Left hindlimb (tissue), 1 donor: ENCODE measurements at places on chromosomes 13 and 19.

GRCh38 chr13:71214357-71214756 lies 652.6 kb downstream of the DACH1 start:
- DNase-seq = no peak

DNA sequence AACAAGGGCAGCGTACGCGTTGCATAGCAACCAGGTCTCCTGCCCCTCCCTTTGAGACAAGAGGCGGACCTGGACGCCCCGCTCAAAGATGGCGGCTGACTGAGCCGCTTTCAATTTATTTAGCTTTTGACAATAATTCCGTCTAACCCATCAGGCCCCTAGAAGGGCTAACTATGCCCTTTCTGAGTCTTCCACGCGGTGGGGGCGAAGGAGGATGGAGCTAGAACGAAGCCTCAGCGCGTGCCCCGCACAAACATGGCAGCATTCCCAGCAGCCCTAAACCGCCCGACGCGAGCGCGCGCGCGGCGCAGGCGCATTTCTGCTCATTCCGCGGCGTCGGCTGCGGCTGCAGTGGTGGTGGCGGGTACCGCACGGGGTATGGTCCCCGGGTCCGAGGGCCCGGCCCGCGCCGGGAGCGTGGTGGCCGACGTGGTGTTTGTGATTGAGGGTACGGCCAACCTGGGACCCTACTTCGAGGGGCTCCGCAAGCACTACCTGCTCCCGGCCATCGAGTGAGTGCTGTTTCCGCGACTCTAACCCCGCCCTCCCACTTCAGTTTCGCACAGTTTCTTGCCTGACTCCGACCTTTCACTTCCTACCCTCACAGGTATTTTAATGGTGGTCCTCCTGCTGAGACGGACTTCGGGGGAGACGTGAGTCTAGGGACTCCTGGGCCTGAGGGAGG lies at the start of gene MED25:
Gene MED25 (plus strand): TSS at position 326 of the 685 bp plus-strand sequence. CDS start 53 bp downstream, at position 379.
- DNase-seq = peak; percentile 93

- DNase-seq = no peak
These were observed 7.1 kb downstream of the RBM26 start for GRCh38 chr13:79398915-79399314.

DNA sequence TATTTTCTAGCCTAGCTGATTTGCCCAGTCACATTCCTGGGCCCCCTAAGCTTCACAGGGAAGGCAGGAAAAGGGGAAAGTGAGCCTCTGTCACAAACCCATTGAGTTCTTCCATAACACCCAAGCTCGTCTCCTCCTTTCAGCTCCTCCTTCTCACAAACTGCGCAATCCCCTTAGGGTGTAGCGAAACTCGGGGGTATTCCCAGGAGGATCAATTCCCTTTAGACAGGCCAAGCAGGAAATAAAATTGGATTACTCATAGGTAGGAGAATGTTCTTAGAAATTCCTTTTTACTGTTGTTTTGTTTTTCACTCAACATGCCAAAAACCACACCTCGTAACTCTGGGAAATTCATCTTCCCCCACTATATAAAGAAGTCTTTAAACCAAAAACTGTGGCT lies 139.3 kb downstream of the IRS2 start:
- DNase-seq = no peak

DNA sequence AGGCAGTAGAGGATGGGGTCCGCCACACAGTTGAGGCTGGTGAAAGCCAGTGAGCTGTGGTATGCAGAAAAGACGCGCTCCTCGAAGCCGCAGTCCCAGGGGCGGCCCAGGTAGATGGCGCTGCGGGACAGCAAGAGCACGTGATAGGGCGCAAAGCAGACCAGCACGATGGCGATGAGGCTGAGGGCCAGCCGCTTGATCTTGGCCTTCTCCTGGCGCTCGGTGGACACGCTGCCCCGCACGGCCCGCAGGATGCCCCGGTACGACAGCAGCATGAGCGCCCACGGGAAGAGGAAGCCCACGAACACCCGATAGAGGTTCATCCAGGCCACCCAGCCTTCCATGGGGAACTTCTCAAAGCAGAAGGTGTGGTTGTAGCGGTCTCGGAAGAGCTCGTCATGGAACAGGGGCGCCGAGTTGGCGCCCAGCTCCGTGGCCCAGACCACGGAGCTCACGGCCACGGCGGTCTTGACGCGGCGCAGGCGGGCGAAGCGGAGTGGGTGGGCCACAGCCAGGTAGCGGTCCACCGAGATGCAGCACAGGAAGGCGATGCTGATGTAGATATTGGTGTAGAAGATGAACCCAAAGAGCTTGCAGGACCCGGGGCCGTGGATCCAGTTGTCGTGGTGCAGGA lies 6.5 kb upstream of the OPA3 start:
- no peak for DNase-seq

DNA sequence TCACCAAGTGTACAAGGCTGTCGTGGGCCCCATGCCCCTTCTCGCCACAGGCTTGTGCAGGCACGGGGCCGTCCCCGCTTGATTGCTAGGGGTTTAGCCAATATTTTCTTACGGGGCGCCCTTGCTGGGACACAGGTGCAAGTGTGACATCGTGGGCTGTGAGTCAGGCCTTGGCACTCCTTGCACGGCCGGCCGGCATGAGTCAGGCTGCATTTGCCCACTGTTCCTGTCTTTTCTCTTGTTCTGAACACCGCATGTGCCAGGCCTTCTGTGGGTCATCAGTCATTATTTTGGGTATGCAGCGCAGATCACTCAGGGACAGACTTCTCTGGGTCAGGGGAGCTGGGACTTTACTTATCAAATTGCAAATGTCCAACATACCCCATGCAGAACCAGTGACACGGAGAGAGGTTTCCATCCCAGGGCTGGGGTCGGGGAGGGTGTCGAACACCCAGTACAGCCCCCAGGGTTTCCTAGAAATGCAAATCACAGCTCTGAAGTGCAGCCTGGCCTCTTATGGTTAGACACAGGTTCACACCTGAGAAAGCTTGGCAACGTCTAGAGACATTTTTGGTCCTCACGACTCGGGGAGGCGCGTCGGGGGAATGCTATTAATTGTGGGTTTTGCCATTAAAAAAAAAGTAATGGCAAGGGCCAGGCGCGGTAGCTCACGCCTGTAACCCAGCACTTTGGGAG lies 22.5 kb upstream of the KLF2 start:
- DNase-seq = no peak

DNA sequence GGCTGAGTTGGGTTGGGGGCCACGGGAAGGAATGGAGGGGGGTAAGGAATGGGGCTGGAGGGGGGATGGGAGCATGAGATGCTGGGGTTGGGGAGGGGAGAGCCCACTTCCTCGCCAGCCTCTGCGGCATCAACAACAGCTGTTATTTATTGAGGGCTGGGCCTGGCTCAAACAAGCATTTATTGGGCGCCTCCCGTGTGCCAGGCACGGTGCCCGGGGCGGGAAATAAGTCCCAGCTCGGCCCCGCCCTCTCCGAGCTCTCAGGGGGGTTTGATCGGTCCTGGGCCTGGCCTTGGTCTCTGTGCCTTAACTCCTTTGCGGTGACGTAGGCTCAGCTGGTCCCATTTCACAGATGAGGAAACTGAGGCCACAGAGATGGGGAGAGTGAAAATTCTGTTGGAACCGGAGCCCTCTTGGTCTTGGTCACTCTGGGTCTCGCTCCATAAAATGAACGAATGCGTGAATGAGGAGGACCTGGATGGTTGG lies 919 bp upstream of the ADAMTS10 start:
- DNase-seq = peak; percentile 57

GRCh38 chr19:44113784-44114390 lies 688 bp downstream of the ZNF225 start:
- no peak for DNase-seq

GRCh38 chr13:30615866-30616541 lies 1.7 kb upstream of the USPL1 start:
- DNase-seq = no peak
